ENCODE measurements at places on chromosomes 12 and 14.
A peak's percentile ranks its signal among the peaks of the same experiment; 100 is the strongest.

DNA sequence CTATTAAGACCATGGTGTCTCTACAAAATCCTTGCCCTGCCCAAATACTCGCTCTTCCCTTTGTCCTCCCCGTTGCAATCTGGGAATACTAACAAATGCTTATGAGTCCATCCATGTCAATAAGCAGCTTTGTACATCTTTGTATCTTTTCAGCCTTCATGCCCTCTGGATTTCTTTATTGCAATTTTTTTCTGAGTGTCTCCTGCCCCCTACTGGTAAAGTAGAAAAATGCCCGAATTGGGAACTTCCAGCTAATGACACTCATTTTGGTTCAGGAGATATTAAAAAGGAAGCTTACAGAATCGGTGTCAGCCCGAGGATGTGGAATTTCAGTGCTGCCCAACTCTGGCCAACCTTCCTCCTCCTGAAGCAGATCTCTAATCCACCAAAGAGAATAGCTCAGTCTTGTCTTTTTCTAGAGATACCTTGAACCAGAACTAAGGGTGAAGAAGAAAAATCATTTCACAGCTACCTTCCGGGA is 46.0 kb downstream of the SH2B3 start:
- DNase-seq = peak; percentile 9

DNA sequence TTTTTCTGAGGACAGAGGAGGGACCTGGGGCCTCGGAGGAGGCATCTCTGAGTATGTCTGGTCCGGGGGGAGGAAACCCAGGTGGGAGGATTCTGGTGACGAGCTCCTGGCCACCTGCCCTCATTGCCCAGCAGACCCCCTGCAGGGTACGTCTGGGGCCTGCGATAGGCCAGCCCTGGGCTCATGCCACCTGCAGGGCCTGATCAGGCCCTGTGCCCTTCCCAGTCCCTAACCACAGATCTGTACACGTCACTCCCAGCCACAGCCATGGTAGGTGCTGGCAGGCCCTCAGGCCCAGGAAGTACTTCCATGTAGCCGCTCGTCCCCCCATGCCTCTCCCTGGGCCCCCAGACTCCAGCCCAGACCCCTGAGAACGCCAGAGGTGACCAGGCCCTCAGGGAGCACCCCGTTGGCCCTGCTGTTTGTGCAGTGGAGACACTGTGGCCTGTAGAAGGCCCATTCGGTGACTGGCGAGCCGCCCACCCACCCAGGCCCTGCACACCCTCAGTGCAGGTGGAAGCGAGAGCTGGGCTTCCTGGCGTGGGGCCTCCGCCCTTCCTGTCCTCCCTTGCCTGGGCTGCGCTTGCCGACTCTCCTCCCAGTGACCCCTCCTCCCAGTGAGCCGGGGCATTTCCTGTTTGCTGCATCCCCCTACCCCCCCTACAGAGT is 5.7 kb downstream of the INF2 start:
- no peak for DNase-seq

DNA sequence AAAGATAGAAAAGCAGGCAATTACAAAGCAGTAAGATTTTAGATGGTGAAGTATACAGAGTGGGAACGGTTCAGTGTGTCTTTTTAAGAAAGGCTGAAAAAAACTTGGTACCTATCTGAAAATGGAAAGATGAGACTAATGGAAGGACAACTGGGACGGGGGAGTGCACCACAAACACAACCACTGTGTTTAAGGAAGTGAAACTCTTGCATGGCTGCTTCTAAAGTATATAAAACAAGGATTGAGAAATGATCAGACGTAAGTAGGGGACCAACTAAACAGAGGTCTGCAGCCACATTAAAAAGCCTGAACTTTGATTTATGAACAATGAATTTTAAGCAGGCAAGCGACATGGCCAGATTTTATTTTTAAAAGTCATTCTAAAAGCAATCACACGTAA is 328.6 kb downstream of the MDGA2 start:
- DNase-seq = no peak

- no peak for DNase-seq
Observed at GRCh38 chr12:102215992-102216691, 18.5 kb upstream of the PMCH start.

- no peak for DNase-seq
Observed at GRCh38 chr14:104076743-104077142, 8.8 kb upstream of the ASPG start.

DNA sequence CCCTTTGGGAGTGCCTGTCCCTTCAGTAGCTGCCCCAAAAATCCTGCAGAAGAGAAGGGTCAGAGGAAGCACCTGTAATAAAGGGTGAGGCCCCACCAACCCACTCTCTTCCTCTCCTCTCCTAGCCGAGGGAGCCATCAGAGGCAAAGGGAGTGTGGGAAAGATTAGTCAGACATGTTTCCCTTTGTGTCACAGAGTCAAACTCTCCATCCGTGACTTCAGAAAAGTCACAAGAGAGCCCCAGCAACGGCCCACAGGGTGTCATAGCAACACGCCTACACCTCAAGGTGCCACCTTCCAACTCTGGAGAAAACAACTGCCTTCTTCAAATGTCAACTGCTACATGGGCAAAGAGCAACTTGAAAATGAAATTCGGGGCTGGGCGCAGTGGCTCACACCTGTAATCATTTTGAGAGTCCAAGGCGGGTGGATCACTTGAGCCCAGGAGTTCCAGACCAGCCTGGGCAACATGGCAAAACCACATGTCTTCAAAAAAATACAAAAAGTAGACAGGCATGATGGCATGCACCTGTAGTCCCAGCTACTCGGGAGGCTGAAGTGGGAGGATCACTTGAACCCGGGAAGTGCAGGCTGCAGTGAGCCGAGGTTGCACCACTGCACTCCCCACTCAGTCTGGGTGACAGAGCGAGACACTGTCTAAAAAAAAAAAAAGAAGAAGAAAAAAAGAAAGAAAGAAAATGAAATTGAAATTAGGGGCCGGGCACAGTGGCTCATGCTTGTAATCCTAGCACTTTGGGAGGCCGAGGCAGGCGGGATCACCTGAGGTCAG is 17.7 kb upstream of the CD27 start:
- DNase-seq = no peak

GRCh38 chr12:119949145-119949544 is 39.9 kb upstream of the BICDL1 start:
- DNase-seq = no peak

- no peak for DNase-seq
Observed at GRCh38 chr12:102182635-102183034, 15.0 kb downstream of the PMCH start.

DNA sequence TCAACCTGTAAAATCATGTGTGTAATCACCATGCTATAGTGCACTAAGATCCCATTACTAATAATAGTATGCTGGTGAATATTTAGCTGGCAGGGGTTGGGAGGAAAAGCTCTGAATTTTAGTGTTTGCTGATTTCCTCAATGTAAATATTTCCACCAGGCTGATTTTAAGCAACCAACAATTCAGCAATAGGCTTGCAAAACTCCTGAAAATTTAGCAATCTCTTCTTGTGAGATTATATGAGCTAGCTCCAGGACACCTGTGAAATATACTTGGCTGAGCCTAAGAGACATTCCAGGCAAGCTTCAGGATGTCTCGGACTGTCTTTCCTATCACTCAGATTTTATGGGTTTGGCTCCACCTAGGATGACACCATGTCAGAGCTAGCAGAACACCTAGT is 106.9 kb upstream of the ANO4 start:
- no peak for DNase-seq

DNA sequence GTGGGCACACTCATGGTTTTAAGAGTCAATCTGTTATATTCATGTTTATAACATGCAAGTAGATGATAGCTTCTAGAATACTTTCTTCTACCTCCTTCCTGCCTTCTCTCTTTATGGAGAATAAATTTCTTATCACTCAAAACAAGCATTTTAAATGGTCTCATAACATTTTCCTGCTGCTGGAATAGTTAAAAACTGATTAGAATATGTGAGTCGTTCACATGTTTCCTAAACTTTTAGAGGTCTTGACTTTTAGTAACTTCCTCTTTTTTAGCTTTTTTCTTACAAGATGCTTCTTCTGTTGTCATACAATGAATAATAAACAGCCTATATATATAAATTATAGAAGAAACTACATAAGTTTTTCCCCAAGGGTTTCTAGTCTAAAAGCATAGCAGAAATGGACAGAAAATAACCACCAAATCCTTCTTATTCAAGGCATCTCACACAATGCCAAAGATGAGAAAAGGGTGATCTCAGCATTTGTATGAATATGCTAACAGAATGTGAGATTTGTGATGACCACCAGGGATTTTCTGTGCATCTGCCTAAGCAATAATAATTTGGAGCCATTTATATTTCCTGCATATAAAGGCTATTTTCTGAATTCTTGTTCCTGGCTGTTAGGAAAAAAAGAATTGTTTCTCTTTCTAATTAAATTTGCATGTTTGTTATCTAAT is 127.8 kb downstream of the DAAM1 start:
- DNase-seq = no peak

DNA sequence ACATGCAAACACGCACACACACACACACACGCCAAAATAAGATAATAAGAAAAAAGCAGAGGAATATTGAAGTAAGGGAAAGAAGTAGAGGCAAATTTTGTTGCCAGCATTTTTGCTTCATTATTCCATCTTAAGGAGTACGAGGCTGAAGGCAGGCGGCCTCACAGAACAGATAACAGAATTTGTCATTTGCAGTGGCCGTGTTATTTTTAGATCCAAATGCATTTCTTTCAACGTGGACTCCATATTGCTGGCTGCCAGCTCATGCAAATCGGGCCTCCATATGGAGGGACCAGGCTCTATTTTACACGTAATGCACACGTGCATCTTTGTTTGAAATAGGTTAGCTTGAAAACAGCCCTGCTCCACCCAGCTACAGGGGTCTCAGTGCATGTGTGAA is 172.9 kb downstream of the RBM19 start:
- DNase-seq = no peak

DNA sequence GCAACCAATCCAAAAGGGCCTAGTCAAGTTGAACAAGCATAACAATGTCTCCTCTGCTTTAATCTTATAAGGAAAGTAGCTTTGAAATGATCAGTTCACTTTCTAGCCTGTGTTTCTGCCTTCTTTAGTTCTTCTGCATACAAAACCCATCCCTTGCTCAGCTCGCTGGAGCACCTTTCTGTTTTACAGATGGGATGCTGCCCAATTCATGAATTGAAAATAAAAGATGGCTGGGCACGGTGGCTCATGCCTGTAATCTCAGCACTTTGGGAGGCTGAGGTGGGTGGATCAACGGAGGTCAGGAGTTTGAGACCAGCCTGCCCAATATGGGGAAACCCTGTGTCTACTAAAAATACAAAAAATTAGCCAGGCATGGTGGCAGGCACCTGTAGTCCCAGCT is 4.5 kb upstream of the RFC5 start:
- no peak for DNase-seq

DNA sequence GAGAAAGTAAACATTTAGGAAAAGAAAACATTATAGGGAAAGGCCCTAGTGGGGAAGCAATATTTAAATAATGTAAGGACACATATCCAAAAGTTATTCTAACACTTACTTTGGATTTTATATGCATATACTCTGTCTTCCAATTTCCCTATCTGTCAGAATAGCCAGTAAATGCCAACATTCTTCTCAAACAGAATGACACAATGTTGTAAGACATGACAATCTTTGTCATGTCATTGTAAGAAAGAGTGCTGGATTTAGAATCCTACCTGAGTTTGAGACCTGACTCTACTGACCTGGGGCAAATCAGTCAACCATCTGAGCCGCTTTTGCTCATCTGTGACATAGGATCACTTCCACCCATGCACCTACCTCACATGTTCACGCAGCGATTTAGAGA is 198.3 kb downstream of the PHLDA1 start:
- DNase-seq = no peak

- DNase-seq = no peak
Observed at GRCh38 chr12:31724557-31724956, 4.3 kb downstream of the AMN1 start.

DNA sequence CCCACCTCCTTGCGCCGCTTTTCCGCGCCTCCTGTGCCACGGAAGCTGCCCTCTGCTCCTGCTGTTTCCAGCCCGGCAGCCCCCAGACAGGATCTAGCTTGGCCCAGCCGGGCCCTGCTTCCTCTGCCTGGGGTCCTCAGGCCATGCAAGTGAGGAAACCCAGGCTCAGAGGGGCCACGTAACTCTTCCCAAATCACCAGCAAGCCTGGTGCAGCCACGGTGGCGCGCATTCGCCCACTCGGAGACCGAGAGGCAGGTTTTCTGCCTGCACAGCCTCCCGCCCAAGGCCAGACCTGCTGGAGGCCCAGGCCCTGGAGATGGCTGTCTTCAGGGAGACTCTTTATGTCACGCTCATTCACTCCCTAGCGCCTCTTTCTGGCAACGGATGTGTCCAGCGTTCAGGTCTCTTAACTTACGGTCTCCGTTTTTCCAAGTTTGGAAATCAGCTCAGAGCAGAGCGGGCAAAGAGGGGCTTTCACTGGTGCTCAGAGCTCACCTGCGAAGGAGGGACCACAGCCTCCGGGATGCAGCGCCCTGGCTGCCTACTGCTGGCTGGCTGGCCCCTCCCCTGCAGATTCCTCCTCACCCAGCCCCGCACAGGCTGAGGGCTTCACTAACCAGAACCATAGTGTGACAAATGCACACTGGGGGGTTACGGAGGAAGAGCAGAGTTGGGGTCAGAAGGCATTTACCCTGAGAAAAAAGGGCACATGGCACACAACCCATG is 20.6 kb upstream of the CEP170B start:
- no peak for DNase-seq

GRCh38 chr12:114944736-114945135 is 260.8 kb upstream of the TBX3 start:
- DNase-seq = no peak

DNA sequence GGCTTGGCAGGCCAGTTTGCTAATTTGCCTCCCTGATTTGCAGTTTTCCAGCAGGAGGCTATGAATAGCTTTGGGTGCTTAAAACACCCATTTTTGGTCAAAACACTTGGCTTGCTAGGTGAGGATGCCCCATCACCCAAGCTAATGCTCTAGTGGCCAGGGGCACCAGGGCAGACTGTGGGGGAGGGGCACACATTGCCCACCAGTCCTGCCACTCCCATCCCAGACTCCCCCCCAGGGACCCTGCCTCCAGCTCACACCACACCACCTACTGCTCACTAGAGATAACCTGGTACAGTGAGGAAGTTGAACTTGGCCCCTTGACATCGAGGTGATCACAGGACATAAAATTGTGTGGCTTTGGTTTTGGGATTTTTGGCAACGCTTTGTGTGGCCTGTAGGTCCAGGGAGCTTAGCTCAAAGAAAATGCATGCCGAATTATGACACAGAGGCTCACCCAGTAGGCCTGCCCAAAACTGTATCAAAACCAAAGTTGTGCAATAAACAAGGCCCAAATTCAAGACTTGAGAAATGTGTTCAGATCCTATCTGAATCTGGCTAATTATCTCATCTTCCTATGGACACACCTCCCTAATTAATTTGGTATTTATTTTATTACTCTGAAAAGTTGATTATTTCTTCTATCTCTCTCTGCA is 4.3 kb downstream of the NUAK1 start:
- no peak for DNase-seq

DNA sequence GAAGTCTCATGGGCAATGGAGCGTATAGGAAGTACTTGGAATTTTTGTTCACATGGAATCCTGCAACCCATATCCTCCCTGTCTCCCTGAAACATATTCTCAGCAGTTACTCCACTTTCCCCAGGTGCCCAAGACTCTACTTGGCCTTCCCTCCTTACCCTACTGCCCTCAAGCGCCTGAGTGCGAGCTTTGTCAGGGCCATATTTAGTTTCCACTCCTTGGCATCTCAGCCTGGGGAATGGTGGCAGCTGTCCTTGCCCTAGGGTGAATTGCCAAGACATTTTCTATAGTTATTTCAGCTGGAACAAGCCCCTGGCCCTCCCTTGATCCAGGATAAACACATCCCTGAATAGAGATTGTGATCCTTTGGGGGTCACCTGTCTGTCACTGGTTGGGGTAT is 569.3 kb upstream of the LRFN5 start:
- no peak for DNase-seq
